ENCODE measurements at places on chromosomes 4 and X.

DNA sequence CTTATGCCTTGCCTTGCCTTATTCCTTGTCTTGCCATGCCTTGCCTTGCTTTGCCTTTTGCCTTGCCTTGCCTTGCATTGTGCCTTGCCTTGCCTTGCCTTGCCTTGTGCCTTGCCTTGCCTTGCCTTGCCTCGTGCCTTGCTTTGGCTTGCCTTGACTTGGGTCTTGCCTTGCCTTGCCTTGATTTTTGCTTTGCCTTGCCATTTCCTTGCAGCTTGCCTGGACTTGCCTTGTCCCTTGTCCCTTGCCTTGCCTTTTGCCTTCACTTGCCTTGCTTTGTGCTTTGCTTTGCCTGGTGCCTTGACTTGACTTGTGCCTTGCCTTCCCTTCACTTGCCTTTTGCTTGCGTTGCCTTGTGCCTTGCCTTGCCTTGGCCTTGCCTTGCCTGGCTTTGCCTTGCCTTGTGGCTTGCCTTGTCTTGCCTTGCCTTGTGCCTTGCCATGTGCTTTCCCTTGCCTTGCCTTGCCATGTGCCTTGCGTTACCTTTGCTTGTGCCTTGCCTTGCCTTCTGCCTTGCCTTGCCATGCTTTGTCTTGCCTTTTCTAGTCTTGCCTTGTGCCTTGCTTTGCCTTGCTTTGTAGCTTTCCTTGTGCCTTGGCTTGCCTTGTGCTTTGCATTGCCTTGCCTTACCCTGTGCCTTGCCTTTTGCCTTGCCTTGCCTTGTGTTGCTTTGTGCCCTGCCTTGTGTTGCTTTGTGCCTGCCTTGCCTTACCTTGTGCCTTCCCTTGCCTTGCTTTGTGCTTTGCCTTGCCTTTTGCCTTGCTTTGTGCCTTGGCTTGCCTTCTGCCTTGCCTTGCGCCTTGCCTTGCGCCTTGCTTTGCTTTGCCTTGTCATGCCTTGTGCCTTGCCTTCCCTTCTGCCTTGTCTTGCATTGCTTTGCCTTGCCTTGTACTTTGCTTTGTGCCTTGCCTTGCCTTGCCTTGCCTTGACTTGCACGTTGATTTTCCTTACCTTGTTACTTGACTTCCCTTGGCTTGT lies 92.8 kb downstream of the TAB3 start:
- no peak for DNase-seq

DNA sequence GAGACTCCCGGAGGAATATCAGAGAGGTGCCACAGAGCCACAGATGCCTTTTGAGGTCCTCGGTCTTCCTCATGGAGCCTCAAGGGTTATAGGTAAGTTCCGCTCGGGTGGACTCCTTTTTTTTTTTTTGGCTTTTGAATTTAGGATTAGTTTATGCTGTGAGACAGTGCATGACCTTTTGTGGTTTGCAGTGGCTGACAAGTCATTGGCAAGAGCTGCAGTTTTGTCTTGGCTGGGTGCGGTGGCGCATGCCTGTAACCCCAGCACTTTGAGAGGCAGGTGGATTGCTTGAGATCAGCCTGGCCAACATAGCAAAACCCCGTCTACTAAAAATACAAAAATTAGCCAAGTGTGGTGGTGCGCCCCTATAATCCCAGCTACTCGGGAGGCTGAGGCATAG lies 4.5 kb upstream of the GRSF1 start:
- DNase-seq, result no peak

DNA sequence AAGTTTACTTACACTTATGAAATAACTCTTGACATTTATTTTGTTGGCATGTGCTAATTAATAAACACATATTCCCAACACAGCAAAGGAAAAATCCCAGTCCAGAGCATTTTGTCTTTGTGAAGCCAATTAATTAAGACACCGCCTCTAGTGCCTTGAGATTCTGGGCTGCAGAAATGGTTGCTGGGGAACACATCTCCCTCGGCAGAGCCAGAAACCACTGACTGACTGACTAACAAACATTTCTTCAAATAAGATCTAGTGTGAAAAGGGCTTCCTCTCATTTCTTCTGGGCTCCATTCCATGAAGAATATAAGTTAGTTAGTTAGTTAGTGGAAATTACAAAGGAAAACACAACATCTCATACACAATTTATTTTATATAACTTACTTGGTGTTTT lies 28.4 kb upstream of the NAP1L5 start:
- no peak for DNase-seq

- DNase-seq, result no peak
Observed at GRCh38 chr4:57496697-57497471, 386.7 kb upstream of the IGFBP7 start.

Data from activated CD4-positive, alpha-beta T cell treated with anti-CD3 and anti-CD28 coated beads for 1 hour (primary cell).